NCI-H2171 treated with DMSO at 0.1 percent for 48 hours (cell line): ENCODE measurements at places on chromosomes 16 and 17.

- DNase-seq = no peak
These were observed 2.5 kb upstream of the C16orf87 start for GRCh38 chr16:46833460-46833800.

GRCh38 chr16:3846595-3847091, 33.9 kb downstream of the CREBBP start:
- DNase-seq = no peak

GRCh38 chr16:51031598-51031997, 119.5 kb downstream of the SALL1 start:
- DNase-seq = no peak

- DNase-seq = peak; percentile 79
These were observed 2.7 kb upstream of the HES7 start for GRCh38 chr17:8126491-8127066.

- DNase-seq = no peak
These were observed 6.5 kb downstream of the ZNF629 start for GRCh38 chr16:30780549-30780948.

DNA sequence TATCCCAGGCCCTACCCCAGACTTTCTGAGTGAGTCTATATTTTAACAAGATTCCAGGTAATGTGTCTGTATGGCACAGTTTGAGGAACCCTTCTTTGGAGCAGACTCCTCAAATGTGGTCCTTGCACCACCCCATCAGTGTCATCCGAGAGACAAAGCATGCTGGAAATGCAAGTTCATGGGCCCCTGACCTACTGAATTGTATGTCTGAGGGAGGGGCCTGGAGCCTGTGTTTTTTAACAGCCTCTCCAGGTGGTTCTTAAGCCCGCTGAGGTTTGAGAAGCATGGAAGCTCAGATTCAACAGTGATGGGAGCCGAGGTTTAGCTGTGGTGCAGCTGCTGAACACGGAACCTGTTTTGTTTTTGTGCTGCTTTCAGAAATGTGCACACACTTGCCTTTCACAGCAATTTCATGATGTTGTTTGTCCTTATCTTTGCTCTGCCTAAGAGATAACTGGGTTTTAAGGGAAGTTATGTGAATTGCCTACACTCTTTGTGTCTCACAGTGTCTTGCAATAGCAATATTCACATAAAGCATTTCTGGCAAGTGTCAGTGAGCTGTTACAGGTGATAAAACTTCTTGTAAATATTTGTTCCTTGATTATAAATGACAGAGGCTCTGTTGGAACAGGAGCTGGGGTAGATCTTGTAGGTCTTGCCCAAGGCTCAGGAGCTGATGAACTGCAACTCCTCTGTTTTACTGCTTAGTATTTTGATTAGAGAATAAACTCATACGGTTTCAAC, 32.0 kb upstream of the IL34 start:
- no peak for DNase-seq
